ENCODE measurements at places on chromosomes 4 and X. TPM values are rescaled to one million over a fixed set of nuclear protein-coding genes. Genes with fewer than 3 reads are reported as not detected.

Gene POU3F4
- not detected for total RNA-seq

GRCh38 chr4:185141777-185142176 lies 1.3 kb upstream of the SLC25A4 start:
- H3K27ac ChIP-seq: no peak overlapping the region
- H3K27me3 ChIP-seq: peaks cover 43% of the 10 kb centered on the region
- H3K36me3 ChIP-seq: no peaks in the 10 kb centered on the region
- no peak for DNase-seq
- peaks cover 12% of the 10 kb centered on the region for H3K4me1 ChIP-seq
- H3K4me3 ChIP-seq: no peak overlapping the region

GRCh38 chr4:37400241-37400881 lies 155.8 kb downstream of the NWD2 start:
- H3K27ac ChIP-seq: no peak overlapping the region
- no peak overlapping the region for H3K4me3 ChIP-seq
- H3K36me3 ChIP-seq: no peaks in the 10 kb centered on the region
- H3K27me3 ChIP-seq: no peaks in the 10 kb centered on the region

Gene ZBED1
- total RNA-seq: 31.0 TPM

Gene RTL3
- not detected for total RNA-seq

- H3K4me1 ChIP-seq: peaks cover 87% of the 10 kb centered on the region
- H3K4me3 ChIP-seq: peak overlapping the region; percentile 50
- peak; percentile 70 for DNase-seq
- H3K27ac ChIP-seq: peak overlapping the region; percentile 81
These were observed 85.5 kb downstream of the NFKB1 start for GRCh38 chr4:102586644-102587021.

DNA sequence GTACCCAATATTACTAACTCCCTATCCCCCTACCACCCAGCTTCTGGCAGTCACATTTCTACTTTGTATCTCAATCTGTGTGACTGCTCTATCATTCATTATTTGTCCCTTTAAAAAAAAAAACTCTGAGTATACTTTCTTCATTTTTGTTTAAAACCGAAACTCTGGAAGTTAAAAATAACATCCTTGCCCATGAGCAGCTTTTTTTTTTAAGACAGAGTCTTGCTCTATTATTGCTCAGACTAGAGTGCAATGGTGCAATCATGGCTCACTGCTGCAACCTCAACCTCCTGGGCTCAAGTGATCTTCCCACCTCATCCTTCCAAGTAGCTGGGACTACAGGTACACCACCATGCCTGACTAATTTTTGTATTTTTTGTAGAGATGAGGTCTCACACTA lies 15.8 kb downstream of the UBE2K start:
- peaks cover 28% of the 10 kb centered on the region for H3K36me3 ChIP-seq
- no peak overlapping the region for H3K4me3 ChIP-seq
- H3K27ac ChIP-seq: no peak overlapping the region
- peaks cover 51% of the 10 kb centered on the region for H3K4me1 ChIP-seq
- H3K27me3 ChIP-seq: no peaks in the 10 kb centered on the region
- no peak for DNase-seq

DNA sequence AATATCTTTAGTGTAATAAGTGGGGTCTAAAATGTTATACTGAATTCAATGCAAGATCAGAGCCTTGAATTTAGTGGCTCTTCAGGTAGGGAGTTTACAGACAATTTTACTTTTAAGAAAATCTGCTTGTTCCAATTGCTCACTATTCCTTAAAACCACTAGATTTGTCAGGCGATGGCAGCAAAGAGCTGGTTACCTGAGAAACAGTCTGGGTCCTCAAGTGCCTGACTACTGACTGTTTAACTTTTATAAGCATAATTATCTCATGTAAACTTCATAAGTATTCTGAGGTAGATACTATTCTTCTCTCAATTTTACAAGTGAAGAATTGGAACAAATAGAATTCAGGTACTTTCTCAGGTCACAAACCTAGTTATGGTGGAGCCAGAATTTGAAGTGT lies 84.3 kb downstream of the RRAGB start:
- no peak overlapping the region for H3K4me3 ChIP-seq
- H3K27me3 ChIP-seq: no peaks in the 10 kb centered on the region
- H3K36me3 ChIP-seq: no peaks in the 10 kb centered on the region
- no peaks in the 10 kb centered on the region for H3K4me1 ChIP-seq
- no peak for DNase-seq

- H3K27ac ChIP-seq: no peak overlapping the region
- H3K4me1 ChIP-seq: no peaks in the 10 kb centered on the region
- H3K4me3 ChIP-seq: no peak overlapping the region
- no peaks in the 10 kb centered on the region for H3K36me3 ChIP-seq
These were observed 1081.1 kb downstream of the ARAP2 start for GRCh38 chr4:35163168-35163567.

DNA sequence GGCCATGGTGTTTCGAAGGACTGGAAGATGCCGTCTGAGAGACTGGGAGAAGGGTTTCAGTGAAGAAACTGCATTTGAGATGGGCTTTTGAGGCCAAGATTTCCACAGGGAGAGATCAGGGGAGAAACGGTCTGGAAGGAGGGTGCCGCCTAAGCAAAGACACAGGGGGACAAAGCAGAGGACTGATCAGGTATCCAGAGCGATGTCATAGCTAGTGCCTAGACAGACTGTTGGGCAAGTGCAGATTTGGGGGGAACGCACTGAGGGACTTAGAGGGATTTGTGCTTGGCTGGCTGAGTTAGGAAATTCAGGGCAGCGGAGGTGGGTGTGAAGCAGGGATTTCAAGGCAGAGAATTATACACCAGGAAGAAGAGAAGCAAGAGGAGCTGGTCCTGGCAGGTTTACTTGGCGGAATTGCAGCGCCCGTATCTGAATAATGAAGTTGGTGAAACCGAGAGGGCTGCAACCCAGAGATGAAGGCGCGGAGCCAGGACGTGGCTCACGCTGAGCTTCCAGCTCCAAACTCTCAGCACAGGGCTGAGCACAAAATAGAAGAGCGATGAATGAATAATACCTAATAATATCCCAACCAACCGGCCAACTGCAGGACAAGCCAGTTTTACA lies 106.9 kb downstream of the MAML3 start:
- H3K4me3 ChIP-seq: no peak overlapping the region
- no peak overlapping the region for H3K27ac ChIP-seq
- no peaks in the 10 kb centered on the region for H3K36me3 ChIP-seq
- no peak for DNase-seq
- peaks cover 46% of the 10 kb centered on the region for H3K27me3 ChIP-seq

Gene NEXMIF
- 0.28 TPM for total RNA-seq

Gene MAB21L2
- total RNA-seq: not detected

Gene AMBN
- not detected for total RNA-seq

Gene LRBA
- 45.2 TPM for total RNA-seq

Gene EIF4E
- 80.1 TPM for total RNA-seq

Gene IQCM
- total RNA-seq: not detected

- H3K4me1 ChIP-seq: peaks cover 37% of the 10 kb centered on the region
- peaks cover 38% of the 10 kb centered on the region for H3K36me3 ChIP-seq
- DNase-seq: no peak
- H3K4me3 ChIP-seq: peak within 1 kb of the TSS; percentile 80
- H3K27me3 ChIP-seq: no peaks in the 10 kb centered on the region
- H3K27ac ChIP-seq: peak within 1 kb of the TSS; percentile 85
These were observed at the start of gene TLR1 for GRCh38 chr4:38804654-38805295. Gene TLR1 (minus strand): TSS chr4:38804791. CDS start chr4:38798831, 5,960 bp downstream.

DNA sequence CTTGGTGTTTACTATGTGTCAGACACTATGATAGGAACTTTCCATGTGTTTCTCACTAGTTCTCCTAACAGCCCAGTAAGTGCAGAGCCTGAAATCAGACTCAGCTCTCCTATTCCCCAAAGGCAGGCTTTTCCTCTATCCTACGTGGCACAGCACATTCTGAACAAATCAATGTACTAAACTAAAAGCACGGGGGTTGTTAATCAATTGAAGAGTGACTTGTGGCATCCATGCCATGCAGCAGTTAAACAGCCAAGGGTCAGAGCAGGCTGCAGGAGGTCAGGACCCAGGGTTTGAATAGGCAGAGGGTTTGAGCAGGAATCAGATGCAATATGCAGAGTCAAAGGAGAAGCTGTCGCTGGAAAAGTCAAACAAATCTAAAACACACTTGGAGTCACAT lies 289.7 kb upstream of the LDB2 start:
- H3K27ac ChIP-seq: no peak overlapping the region
- H3K36me3 ChIP-seq: no peaks in the 10 kb centered on the region
- H3K27me3 ChIP-seq: no peaks in the 10 kb centered on the region
- DNase-seq: no peak

DNA sequence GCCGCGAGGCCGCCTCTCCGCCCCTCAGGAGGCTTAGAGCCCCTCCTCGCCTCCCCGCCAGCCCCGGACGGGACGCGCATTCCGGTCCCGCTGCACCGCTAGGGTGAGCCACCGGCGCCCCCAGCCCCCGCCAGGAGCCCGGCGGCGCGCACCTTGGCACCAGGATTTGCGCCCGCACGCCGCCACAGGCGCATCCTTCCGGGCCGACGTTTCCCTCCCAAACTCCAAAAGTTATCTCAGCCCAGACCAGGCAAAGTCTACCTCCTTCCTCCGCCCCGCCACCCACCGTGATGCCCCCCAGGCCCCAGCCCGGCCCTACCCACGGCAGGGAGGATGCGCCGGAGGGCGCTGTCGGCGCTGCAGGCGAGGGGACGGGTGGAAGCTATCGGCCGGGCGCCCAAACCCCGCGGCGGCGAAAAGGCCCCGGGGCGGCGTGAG lies 538 bp downstream of the SCML2 start:
- H3K27ac ChIP-seq: no peak overlapping the region
- H3K27me3 ChIP-seq: peaks cover 28% of the 10 kb centered on the region
- peaks cover 6% of the 10 kb centered on the region for H3K4me1 ChIP-seq
- no peaks in the 10 kb centered on the region for H3K36me3 ChIP-seq
- peak; percentile 16 for DNase-seq
- H3K4me3 ChIP-seq: peak overlapping the region; percentile 67

Gene PABPC1L2B
- not detected for total RNA-seq

Measured in activated CD4-positive, alpha-beta memory T cell treated with anti-CD3 and anti-CD28 coated beads, Interleukin-2, amount 10 ng/mL, durations not matched to agents 7 days and 5 days (primary cell).